ENCODE measurements at places on chromosomes 13 and 19. TPM values are rescaled to one million over a fixed set of nuclear protein-coding genes. Genes with fewer than 3 reads are reported as not detected.

Gene ZNF730
- 1.3 TPM for total RNA-seq

Gene NDUFA11
- total RNA-seq, result 225 TPM

Gene MYO16
- total RNA-seq, result not detected

Gene PRRG2
- total RNA-seq, result 1.9 TPM

Gene SLITRK5
- not detected for total RNA-seq

Gene GJB6
- 1.9 TPM for total RNA-seq

Gene ENOX1
- 0.08 TPM for total RNA-seq

Gene STOML3
- total RNA-seq, result not detected

Gene CBARP
- total RNA-seq, result 0.10 TPM

Gene IRGC
- total RNA-seq, result not detected

Gene NCCRP1
- total RNA-seq, result not detected

Gene ZNF837
- 1.3 TPM for total RNA-seq

Gene RUBCNL
- total RNA-seq, result not detected

Data from activated CD8-positive, alpha-beta T cell treated with anti-CD3 and anti-CD28 coated beads, Interleukin-2, amount 10 ng/mL, durations not matched to agents 7 days and 5 days (primary cell).